SHP77 treated with DMSO at 0.1 percent for 48 hours (cell line): ENCODE measurements at places on chromosomes 1 and 21.

DNA sequence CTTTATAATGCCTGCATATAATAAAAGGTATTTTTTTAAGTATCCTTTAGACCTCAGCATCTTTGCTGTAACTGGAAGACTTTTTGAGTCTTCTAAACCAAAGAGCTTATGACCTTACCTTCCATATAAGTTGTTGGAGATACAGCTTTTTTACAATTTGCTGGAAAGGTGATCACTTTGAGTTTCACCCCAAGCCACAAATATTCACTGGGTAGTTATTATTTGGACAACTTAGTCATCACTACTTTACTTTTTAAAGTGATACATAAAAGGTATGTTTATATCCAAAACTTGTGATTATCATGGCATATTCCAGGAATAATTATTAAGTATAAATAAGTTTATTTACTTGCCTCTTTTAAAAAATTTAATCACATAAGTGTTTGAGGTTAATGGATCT is 246.7 kb upstream of the NRIP1 start:
- no peak for DNase-seq

- DNase-seq = no peak
Measured at GRCh38 chr21:14547834-14548513, 1.9 kb upstream of the SAMSN1 start.

DNA sequence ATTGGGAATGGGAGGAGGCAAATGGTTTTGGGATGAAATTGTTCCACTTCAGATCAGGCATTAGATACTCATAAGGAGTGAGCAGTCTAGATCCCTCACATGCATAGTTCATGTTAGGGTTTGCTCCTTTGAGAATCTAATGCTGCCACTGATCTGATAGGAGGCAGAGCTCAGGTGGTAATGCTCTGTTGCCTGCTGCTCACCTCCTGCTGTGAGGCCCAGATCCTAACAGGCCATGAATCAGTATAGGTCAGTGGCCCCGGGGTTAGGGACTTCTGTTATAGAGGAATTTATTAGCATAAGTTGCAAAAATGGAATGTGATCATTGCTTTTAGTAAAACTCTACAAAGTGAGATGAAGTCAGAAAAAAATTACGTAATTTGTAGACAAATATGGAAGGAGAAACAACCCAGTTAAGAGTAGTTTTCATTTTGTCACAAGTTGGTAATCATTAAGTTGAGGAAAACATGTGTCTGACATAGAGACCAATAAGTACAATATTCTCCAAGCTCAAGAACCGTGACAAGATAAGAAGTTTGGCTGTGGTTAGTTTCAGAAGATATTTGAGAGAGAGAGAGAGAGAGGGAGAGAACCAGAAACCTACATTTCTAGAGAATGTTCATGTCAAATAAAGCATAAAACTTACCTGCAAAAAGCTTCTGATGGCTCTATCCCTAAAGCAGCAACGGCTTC is 689.7 kb upstream of the PRMT6 start:
- no peak for DNase-seq

GRCh38 chr1:207248544-207249198 is 72.8 kb upstream of the CD55 start:
- no peak for DNase-seq

DNA sequence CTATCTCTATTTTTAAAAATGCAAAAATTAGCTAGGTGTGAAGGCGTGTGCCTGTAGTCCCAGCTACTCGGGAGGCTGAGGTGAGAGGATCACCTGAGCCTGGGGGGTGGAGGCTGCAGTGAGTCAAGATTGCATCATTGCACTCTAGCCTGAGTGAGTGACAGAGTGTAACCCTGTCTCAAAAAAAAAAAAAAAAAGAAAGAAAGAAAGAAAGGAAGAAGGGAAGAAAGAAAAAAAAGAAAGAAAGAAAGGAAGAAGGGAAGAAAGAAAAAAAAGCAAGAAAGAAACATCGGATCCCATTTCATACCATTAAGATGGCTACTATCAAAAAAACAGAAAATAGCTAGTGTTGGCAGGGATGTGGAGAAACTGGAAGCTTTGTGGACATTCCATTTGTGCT is 136.8 kb upstream of the WNT4 start:
- DNase-seq = no peak

DNA sequence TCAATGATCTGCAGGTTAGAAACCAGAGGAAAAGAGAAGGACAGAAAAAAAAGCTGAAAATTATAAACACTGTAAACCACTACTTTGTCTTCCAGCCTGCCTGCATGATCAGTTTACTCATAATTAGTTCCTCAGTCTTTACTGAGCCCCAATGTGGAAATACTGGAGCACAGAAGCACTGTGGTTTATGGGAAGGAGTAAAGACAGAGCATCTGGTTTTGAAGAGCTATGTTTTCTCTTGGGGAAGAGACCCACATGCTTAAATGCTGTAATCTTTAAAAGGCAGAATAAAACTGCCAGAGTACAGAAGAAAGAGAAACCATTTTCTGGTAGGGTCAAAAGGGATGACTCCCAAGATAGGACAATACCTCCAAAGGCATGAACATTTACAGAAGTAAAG is 159.0 kb upstream of the ZNHIT6 start:
- DNase-seq = no peak

GRCh38 chr21:29787361-29787909 is 152.4 kb downstream of the GRIK1 start:
- DNase-seq = no peak

DNA sequence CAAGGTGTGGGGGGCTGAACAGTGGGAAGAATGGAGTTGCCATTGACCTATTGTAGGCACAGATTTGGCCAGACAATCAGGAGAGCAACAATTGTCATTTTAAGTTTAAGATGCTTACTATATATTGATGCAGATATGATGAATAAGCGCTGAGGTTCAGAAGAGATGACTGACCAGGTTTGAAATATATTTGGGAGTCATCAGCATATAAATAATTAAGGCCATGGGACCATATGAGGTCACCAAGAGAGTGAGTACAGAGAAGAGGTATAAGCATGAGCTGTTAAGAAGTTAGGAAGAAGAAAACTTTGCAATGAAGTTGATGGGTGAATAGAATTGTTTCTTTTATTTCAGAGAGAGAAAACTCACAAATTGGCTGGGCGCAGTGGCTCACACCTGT is 4.5 kb upstream of the GADD45A start:
- no peak for DNase-seq

- DNase-seq = no peak
Measured at GRCh38 chr1:240212556-240212955, 120.9 kb downstream of the FMN2 start.
